Activated T-helper 2 cell treated with anti-CD3 and anti-CD28 coated beads, Interferon-gamma antibody, Interleukin-2, Interleukin-4, amounts not matched to agents 10 μg/mL and 5 μg/mL and 100 μg/mL, durations not matched to agents 14 hours and 24 hours and 36 hours (primary cell): ENCODE measurements at places on chromosomes 5 and 9.

DNA sequence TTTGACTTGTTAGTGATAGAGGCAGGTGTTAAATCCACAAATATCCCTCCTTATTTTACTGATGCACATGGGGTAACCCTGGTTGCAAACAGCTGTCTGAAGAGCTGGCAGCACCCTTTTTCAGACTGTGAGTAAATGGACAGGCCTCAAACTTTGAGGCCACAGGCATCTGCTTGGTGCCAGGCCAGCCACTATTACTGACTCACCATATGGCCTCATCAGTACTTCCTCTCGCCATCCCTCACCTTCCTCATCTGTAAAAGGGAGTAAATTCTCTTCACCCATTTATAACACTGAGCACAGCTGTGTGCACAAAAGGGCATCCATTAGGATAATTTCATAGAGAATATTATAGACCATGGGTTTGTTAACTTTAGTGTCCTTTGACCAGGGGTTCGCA lies 11.9 kb upstream of the TNIP1 start:
- no peak for DNase-seq

GRCh38 chr5:95870105-95870672 lies 47.7 kb upstream of the GLRX start:
- peak; percentile 28 for DNase-seq

DNA sequence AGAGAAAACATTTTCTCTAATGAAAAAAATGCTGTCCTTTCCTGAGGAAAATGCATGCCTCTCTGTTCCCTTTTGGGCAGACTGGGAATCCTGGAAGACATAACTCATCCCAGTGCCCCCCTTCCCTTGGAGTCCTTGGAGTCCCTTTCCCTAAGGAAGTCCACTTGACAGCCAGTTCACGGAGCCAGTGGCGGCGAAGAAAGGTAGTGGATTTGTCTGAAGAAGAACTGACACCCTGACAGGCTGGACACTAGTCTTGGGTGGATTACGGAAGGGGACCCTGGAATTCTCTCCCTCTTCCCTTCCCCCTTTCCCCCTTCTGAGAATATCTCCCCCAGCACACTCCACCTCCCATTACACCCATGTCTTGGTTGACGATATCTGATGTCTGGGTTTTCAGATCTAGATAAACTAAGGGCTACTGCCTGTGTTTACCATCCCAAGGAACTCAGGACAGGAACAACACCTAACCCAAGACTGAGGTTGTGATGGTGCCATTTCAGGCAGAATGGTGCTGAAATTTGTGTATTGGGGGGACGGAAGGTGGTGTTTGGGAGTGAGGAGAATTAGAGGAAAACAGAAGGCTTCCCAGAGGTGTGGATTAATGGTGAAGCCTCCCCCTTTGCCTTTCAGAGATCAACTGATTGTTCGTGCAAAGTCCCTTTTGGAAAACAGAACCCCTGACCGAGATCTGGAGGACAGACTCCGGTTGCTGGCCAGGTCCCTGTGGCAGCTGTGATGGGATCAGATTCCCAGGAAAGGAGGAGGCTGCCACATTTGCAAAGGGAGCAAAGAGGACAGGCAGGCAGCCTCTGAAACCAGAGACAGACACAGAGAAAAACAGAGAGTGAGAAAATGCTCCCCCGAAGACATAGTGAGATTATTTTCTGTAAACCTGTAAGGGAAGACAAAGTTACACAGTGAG lies 704 bp downstream of the SPARC start:
- no peak for DNase-seq

GRCh38 chr5:110590187-110590586 lies 136.3 kb downstream of the TMEM232 start:
- DNase-seq, result no peak

DNA sequence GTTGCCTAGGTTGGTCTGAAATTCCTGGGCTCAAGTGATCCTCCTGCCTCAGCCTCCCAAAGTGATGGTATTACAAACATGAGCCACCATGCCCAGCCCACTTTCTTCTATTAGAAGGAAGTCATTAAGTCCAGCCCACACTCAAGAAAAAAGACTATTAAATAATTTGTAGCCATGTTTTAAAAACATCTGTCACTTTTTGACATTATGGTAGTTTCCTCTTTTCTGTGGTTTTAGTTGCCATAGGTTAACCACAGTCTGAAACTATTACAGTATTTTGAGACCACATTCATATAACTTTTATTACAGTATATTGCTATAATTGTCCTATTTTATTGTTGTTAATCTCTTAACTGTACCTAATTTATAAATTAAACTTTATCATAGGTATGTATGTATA lies 31.9 kb upstream of the C5orf24 start:
- no peak for DNase-seq

DNA sequence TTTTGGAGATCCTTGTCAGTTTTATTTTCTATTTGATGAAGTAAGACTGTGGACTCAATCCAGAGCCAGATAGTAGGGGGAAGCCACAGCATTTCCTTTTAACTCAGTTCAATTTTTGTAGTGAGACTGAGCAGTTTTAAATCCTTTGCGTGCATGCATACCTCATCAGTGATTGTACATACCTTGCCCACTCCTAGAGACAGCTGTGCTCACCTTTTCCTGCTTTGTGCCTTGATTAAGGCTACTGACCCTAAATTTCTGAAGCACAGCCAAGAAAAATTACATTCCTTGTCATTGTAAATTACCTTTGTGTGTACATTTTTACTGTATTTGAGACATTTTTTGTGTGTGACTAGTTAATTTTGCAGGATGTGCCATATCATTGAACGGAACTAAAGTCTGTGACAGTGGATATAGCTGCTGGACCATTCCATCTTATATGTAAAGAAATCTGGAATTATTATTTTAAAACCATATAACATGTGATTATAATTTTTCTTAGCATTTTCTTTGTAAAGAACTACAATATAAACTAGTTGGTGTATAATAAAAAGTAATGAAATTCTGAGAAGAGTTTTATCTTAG lies 17.8 kb downstream of the DIMT1 start:
- no peak for DNase-seq

DNA sequence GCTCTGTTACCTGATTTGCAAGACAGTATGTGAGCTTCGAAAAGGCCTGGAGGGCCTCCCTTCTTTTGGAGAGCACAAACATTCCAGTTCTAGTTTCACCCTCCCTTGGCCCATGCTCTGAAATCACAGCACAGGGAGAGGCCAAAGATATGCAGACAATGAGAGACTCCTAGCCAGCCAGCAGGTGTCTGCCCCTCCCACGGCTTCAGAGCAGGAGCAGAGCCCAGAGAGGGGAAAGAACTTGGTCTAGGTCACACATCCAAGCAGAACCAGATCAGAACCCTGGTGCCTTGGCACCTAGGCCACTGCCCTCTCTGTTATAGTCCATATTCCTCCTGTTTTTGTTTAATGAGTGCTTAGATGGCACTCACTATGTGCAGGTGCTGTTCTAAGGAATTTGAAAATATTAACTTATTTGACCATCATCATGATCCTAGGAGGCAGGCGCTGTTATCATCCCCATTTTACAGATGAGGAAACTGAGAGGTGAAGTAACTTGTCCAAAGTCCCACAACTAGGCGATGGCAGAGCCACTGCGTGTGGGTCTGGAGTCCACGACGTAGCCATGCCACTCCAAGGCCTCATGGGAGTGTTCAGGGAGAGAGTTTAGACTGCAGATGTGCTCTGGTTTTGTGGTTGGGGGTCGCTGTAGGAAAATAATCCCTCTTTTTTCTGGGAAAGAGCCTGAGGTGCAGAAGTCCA lies 27.2 kb downstream of the TMOD1 start:
- DNase-seq, result no peak

GRCh38 chr9:112866662-112867274 lies 23.9 kb downstream of the SLC46A2 start:
- no peak for DNase-seq

DNA sequence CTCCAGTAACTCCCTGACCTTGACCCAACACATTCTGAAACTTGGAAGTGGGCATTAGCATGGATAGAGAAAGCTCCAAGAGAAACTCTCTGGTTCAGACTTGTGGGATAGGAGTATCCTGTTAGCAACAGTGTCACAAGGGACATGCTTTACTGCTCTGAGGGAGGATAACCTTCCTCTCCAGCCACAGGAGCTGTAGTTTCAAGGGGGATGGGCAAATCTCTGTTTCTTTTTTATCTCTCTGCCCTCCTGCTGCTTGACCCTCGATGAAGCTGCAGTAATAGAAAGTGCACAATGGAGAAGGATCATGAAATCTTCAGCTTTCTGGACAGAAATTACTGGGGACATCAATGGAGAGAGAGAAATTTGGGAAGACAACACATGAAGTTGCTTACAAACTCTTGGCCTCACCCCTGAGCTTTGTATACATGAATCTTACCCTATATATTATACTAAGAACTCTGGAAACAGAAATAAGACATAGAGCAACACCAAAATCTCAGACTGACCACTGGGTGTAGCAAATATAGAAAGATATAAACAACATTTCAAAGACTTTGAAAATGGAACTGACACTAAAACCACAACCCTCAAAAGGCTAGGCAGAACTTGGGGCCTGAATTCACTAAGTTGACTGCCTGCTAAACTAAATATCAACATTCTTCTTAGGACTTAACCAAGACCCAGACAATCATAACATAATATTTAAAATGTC lies 471.0 kb upstream of the MEF2C start:
- no peak for DNase-seq

- no peak for DNase-seq
Observed at GRCh38 chr9:133105461-133105770, 15.6 kb downstream of the RALGDS start.

DNA sequence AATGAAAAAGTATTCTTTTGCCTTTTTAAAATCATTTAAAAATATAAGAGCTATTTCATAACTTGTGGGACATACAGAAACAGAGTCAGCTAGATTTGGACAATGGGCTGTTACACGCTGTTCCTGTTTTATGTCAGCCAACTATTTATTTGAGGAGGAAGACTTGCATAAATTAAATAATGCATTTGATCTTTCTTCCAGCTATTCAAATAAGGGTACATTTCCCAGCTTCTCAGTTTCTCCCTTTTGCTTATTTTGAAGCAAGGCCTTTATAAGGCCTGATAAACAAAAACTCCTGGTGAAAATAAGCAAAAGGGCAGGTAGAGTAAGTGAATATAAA lies 6.5 kb downstream of the STOM start:
- no peak for DNase-seq

DNA sequence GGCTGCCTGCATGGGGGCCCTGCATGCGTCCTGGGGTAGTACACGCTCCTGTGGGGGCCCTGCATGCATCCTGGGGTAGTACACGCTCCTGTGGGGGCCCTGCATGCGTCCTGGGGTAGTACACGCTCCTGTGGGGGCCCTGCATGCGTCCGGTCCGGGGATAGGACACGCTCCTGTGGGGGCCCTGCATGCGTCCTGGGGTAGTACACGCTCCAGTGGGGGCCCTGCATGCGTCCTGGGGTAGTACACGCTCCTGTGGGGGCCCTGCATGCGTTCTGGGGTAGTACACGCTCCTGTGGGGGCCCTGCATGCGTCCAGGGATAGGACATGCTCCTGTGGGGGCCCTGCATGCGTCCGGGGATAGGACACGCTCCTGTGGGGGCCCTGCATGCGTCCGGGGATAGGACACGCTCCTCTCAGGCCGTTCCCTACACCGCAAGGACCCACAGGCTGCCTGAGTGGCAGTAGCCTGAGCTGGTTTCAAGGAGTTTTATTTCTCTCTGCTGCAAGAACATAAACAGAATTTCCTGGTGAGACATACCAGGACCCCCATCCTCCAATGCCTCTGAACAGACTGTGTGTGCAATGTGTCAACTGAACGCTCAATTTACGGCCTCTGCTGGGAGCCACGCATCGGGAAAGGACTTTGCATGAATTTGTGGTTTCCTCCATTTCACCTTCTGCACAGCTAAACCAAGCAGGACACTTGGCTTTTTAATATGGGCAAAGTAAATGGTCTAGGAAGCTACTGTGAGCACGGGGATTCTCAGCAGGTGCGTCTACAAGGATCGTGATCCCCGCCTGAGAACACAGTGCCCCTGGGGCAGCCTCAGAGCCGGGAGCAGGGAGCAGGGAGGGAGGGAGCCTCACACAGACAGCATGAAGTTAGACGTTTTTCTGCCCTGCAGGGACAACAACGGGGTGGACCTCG lies 48.9 kb upstream of the CLPTM1L start:
- DNase-seq, result no peak

GRCh38 chr5:55969956-55970355 lies 24.8 kb downstream of the IL6ST start:
- no peak for DNase-seq

DNA sequence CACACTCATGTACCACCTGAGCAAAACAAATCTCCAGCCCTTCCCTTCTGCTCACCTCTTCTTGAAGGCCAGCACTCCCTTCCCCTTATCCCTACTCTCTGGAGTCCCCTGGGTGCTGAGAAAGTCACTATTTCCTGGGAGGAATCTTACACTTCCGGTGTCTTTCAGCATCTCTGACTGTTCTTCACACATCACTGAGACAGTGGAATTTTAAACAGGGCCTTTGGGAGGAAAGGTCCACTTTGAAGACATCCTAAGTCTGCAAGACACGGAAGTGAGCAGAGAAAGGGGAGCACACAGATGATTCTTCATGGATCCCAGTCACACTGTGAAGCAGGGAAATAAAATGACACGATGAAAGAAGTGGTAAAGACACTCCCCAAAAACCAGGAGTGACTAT lies 25.6 kb downstream of the FRMD3 start:
- DNase-seq, result no peak

GRCh38 chr5:116532762-116533525 lies 41.7 kb downstream of the SEMA6A start:
- DNase-seq, result no peak

- DNase-seq, result no peak
Observed at GRCh38 chr5:135840959-135841358, 6.5 kb downstream of the SLC25A48 start.

DNA sequence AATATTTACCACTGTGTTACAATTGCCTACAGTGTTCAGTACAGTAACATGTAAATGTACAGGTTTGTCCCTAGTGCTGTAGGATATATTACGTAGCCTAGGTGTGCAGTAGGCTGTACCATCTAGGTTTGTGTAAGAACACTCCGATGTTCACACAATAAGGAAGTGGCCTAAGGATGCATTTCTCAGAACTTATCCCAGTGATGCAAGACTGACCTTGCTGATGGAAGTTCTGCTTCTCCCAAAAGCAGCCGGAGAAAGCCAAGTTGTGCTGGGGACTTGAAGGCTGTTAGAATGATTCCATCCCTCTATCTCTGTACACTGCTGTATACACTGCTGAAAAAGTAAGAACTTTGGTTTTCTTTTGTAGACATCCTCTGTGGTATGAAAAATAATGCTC lies 21.6 kb downstream of the NEUROG1 start:
- no peak for DNase-seq

DNA sequence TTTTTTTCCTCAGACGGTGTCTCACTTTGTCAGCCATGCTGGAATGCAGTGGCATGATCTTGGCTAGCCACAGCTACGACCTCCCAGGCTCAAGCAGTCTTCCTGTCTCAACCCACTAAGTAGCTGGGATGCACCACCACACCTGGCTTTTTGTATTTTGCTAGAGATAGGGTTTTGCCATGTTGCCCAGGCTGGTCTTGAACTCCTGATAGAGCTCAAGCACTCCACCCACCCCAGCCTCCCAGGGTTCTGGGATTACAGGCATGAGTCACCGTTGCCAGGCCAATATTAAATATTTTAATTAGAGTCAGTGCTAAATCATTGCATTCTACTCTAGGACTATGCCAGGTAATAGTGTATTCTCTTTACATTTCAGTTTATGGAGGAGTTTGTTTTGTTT lies 41.5 kb downstream of the UBE2R2 start:
- DNase-seq, result no peak
